ENCODE measurements at places on chromosomes 13 and 19.

DNA sequence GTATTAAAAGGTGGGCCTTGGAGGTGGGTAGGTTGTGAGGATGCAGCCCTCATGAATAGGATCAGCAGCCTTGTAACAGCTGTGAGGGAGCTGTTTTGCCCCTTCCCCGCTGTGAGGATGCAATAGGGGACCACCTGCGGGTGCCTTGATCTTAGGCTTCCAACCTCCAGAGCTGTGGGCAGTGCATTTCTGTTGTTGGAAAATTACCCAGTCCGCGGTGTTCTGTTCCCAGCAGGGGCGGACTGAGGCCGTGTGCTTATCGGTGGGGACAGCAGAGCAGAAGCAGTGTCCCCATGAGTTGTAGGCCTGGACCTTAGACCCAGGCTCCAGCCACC, 54.8 kb upstream of the TEX29 start:
- no peak for DNase-seq

DNA sequence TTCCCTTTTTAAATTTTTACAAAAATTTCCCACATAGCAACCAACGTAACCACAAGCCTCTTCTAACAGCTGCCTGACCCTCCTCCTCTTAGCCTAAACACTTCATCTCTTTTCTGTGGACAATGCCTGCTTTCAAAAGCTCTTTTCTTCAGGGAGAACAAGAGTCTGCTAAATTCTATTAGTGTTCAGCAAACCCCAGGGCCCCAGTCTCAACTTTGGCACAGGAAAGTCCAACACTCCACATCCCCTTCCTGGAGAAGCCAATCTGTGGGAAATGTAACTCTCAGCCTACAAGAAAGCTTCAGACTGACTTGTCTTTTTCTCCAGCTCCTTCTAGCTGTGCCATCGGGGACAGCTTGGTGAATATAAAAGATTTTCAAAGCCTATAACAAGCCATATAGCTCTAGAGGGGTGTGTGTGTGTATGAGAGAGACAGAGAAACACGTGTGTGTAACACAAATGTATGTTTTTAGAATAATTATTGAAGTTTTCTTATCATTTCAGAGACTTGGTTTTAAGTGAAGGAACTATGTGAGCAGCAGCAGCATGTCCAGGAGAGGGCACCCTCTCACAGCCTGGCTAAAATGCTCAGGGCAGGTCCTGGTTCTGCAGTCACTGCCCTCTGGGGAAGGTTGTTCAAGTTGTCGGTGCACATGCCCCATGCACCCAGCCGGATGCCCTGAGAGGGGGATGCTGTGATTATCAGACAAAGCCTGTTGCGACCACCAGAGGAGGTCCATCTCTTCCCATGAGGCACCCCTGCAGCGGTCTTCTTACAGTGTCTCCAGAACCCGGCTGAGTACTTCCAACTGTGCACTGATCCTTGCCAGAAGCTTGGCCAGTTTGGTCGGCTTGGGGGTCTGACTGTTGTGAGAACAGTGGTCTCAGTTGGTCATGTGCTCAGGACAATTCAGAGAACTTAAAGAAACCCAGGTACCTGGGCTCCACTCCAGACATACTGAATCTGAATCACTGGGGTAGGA, 34.4 kb downstream of the CCDC70 start:
- DNase-seq = peak; percentile 19

DNA sequence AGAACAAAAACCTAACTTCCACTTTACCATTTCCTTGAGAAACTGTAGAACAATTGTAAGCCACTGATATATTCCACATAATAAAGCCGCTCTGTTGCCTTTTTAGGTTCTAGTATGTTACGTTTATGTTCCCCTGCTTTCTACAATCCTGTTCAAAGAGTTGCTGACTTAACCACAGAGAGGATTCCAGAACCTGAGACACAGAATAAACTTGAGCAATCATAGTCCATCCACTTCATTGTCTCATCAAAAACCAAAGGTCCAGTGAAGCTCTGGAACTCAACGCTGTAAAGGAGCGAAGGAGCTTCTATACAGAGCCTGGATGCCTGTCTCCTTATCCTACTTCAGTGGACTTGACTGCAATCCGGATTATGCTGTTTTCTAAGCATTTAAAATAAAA, 4.6 kb downstream of the STARD13 start:
- no peak for DNase-seq

GRCh38 chr19:49692147-49692506, 1.2 kb downstream of the CPT1C start:
- no peak for DNase-seq

DNA sequence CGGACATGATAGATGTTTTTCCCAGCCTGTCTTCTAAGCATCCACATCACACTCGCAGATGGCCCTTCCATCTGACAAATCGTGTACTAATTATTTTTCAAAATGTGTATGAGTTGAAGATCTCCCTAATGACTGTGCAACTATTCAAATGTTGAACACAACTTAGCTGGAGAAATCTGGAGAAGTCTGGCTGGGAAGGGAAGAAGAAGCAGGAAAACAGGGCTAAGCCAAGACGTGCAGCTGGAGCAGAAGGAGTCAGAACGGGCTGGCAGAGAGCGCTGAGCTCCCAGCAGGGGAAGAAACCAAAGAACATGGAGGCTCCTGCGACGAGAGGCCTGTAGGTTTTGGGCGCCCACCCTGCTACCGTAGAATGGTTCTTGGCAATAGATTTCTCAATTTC, 13.2 kb upstream of the LATS2 start:
- DNase-seq = no peak

GRCh38 chr13:103133556-103133955, 67.3 kb upstream of the SLC10A2 start:
- no peak for DNase-seq

DNA sequence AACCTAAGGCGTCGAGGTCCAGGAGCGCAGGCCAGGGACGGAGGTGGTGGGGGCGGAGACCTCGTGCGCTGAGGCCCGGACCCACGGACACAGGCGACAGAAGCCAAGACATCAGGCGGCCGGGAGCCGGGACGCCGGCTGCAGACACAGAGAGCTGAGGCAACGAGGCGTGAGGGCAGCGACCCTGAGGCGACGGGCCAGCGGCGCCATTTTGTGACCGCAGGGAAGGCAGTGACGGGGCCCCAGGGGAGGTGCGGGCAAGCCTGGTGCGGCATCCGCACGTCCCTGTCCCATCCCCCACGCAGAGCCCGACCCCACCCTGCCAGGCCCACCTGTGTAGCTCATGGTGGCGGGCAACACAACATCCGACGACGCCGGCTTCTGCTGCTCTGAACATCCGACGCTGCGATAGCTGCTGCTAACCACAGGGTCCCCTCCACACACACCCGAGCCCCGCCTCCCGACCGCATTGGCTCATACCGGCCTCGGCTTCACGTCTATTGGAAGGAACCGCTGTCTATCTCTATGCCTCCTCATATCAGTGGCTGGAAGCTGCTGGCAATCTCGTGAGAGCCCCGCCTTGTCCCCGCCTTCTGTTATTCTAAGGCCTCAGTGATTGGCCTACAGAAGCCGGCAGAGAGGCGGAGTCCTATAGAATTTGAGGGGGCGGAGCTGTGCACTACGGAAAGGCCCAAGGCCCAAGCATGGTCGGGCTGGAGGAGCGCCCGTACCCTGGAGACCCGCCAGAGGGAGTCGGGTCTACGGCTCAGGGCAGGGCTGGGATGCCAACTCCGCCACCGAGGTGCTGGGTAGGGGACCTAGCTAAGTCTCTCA, at the start of gene AKAP8L:
AKAP8L (minus strand) TSS at position 410 of the 834 bp plus-strand sequence; CDS start at position 345, 65 bp downstream.
- peak; percentile 98 for DNase-seq

- no peak for DNase-seq
Measured at GRCh38 chr13:33185853-33186252, 99.7 kb downstream of the STARD13 start.

- peak; percentile 14 for DNase-seq
Measured at GRCh38 chr13:39417643-39418042, 185.3 kb downstream of the LHFPL6 start.

DNA sequence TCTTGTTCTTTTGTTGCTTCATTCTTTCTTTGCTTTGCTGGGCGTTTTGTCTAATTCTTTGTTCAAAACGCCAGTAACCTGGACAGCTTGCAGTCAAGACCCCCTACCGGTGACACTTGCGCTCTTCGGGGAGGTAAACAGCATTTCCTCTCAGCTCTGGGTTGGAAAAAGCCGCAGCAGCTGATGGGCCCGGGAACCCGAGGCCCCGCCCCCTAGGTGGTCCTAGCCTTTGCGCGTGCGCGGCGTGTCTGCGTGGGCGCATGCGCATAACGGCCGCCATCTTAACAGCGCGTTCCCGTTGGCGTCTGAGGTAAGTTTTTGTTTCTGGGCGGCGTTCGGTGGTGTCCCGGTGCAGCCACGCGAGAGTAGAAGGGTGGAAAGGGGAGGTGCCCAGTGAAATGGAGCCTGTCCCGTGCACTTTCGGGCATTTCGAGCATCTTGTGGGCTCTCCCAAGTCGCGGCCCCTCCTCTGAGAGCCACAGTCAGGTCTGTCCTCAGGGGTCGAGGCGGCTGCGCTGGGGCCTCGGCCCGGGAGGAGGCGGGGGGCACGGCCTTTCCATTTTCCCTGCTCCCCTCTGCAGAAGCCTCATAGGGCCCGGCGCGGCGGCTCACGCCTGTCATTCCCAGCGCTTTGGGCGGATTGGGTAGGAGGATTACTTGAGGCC, at the start of gene ZNF559:
ZNF559 (plus strand) TSS at position 261 of the 665 bp plus-strand sequence. CDS start 14,371 bp downstream, outside the sequence.
- DNase-seq = peak; percentile 75

DNA sequence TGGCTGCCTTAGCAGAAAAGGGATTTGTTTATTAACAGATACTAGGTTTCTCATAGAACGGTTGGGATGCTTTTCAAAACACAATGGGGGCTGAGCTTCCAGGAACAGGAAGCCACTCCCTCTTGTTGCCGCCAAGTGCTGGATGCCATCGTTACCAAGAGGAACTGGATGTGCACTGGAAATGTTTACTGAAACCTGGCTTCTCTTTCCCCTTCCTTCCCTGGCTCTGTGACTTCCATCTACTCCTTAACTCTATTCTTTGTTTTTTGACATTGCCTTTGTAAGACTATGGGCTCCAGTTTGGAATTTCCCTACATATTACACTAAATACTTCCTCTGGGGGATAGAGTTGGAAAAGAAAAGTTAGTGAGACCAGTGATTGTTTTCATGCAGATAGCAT, 11.7 kb upstream of the KL start:
- no peak for DNase-seq

- no peak for DNase-seq
Measured at GRCh38 chr19:56547535-56547934, 8.8 kb downstream of the ZFP28 start.

- DNase-seq = no peak
Measured at GRCh38 chr13:78909276-78909675, 250.3 kb upstream of the OBI1 start.

- DNase-seq = no peak
Measured at GRCh38 chr13:85303630-85304029, 495.6 kb downstream of the SLITRK6 start.

- no peak for DNase-seq
Measured at GRCh38 chr13:45823583-45823982, 28.0 kb downstream of the SIAH3 start.

GRCh38 chr19:17796013-17796837, 1.3 kb downstream of the B3GNT3 start:
- DNase-seq = no peak

DNA sequence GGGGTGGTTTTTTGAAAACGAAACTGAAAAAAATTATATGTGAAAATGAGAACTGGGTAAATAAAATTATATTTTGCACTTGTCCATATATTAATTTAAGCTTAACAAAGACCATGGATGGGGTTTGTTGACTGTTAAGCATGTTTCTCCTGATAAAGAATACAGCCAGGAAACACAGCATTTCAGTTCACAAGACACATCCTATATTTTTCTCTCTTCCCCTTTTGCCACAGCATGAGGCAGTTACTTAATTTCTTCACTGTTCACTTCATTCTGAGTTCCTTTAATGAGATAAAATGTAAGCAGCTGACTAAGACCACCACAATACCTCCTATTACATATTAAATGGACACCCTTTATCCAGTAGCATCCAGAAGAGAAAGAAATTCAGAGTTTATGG, 64.0 kb downstream of the RXFP2 start:
- DNase-seq = no peak

DNA sequence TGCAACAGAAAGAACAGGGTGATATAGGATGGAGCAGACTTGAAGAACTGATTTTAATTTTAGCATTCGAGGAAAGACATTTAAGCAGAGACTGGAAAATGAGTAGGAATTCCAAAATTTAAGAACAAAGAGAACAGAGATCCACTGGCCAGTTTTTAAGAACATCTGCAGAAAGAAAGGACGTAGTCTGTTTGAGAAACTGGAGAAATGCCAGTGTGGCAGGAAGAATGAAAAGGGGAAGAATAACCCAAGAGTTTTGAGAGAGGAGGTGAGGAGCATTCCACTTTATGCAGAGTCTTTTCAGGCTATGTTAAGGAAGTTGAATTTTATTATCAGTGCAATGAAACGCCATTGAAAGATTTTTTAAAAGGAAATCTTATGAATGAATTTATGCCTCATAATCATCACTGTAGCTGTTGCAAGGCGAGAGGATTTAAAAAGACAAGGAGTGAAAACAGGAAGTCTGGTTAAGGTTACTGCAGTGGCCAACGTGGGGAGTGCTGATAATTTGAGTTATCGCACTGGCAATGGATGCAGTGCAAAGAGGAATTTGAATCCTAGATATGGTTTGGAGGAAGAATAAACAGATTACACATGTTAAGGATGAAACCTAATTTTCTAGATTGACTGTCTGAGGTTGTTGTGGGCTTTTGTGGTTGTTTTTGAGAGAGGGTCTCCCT, 253.8 kb downstream of the DACH1 start:
- no peak for DNase-seq

DNA sequence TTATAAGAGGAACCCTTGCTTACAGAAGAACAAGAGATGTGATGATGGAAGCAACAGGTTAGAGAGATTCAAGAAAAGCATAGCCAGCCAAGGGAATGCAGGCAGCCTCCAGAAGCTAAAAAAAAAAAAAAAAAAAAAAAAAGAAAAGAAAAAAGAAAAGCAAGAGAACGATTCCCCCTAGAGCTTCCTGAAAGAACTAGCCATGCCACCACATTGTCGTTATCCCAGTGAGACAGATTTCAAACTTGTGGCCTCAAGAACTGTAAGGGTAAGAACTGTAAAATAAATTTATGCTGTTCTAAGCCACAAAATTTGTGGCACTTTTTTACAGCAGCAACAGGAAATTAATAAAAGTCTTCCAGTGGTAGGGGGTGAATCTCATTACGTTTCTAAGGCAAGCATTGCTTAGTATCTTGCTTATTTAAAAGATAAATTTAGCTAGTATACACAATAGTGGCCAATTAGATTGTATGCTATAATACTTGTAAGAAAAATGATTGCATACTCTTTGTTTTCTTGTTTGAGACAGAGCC, 21.8 kb downstream of the RFXAP start:
- no peak for DNase-seq
